ENCODE measurements at places on chromosomes 4 and X. TPM values are rescaled to one million over a fixed set of nuclear protein-coding genes. Genes with fewer than 3 reads are reported as not detected.
A peak's percentile ranks its signal among the peaks of the same experiment; 100 is the strongest.

- no peak overlapping the region for H3K27ac ChIP-seq
- no peak for DNase-seq
- H3K27me3 ChIP-seq = no peaks in the 10 kb centered on the region
- H3K36me3 ChIP-seq = no peaks in the 10 kb centered on the region
- H3K4me1 ChIP-seq = no peaks in the 10 kb centered on the region
Observed at GRCh38 chr4:61753739-61754138, 553.6 kb downstream of the ADGRL3 start.

DNA sequence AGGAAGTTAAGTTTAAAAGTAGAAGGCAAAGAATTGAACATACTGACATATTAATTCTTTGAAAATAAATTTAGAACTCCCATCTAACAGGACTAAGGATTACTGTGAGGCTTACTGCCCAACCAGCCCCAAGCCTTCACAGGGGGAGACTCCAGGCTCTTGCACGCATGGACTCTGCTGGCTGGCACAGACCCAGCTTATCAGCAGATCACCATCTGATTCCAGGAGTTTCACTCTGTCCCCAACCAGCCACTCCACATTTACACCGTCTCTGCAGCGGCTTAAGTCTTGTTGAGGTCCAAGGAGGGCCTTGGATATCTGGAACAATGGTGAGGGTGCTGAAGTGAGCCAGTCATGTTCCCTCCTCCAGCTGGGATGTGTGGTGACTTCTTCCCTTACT is 16.4 kb upstream of the OTUD4 start:
- H3K4me3 ChIP-seq = no peak overlapping the region
- H3K36me3 ChIP-seq = no peaks in the 10 kb centered on the region
- no peaks in the 10 kb centered on the region for H3K27me3 ChIP-seq
- no peak for DNase-seq

GRCh38 chrX:130738638-130739195 is 164.3 kb downstream of the ENOX2 start:
- no peak overlapping the region for H3K4me3 ChIP-seq
- H3K36me3 ChIP-seq = no peaks in the 10 kb centered on the region
- no peak for DNase-seq
- H3K27ac ChIP-seq = no peak overlapping the region
- no peaks in the 10 kb centered on the region for H3K27me3 ChIP-seq

DNA sequence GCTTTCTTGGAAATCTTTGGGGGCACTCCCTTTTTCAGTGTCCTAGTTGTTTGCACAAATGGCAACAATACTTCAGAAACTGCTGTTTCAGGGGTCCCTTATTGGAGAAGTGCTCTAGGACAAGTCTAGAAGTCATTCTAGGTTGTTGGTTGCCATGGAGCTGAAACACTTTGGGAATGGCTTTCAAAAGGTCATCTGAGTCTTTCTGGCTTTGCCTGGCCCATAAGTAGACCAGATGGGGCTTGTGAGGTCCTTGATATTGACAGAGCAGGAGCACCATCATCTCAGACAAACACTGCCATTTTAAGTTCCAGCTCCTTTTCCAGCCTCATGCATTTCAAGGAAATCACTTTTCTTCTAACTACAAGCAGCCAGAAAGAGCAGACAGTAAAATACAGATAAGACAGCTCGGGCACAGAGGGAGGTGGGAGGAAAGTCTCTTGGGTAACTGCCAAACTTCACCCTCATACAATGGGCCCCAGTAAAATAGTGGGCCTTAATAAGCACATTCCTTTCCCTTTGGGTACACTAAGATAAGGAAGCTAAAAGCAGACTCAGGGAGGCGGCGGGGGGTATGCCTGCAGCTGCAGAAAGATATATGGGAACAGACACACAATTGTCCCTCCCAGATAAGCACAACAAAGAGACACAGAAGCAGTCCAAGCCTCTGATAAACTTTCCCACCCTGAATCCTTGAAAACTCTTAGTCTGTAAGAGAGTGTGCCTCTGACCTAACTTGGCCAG is 8.5 kb upstream of the NXF3 start:
- no peaks in the 10 kb centered on the region for H3K27me3 ChIP-seq
- H3K27ac ChIP-seq = no peak overlapping the region
- no peak for DNase-seq

The FAM53A gene
- 4.1 TPM for total RNA-seq

DNA sequence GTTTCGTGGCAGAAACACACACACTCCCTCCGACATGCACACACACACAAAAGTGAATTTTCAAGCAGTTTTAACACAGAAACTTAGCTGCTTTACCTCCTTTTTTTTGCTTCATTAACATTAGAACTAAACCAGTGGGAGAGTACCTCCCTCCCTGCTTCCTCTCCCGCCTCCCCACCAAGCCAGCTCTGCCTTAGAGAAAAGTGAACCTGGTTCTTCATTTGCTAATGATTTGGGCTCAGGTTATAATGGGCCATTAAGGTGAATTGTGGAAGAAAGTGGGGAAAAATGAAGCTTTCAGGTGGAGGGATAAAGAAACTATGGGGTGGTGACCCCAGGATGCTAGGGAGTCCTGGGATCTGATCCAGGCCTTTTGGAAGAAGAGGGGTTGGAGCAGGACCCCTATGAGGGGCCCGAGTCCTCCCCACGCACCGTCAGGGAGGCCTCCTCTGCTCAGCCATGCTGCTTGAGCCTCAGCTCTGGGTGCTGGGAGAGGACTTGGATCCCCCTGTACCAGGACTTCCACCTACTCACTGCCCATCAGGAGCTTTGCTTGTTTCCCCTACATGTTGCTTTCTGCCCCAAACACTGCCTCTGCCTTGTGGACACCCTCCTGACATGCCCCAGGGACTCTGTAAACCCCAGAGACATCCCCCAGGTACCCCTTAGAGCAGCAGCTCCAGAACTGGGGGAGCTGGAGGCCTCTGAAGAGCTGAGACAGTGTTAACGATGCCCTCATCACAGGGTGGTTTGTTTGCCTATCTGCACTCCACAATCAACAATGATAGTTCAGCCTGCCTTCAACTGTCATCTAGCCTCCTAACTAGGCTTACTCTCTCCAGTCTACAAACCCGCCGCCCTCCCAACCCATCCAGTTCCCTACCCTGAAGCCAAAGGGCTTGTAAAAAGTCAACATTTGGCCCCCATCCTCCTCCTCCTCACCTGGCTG is 6.5 kb upstream of the JADE1 start:
- no peaks in the 10 kb centered on the region for H3K27me3 ChIP-seq
- DNase-seq = no peak
- no peak overlapping the region for H3K27ac ChIP-seq
- H3K36me3 ChIP-seq = no peaks in the 10 kb centered on the region
- no peak overlapping the region for H3K4me3 ChIP-seq

The SLC4A4 gene
- 3.0 TPM for total RNA-seq

DNA sequence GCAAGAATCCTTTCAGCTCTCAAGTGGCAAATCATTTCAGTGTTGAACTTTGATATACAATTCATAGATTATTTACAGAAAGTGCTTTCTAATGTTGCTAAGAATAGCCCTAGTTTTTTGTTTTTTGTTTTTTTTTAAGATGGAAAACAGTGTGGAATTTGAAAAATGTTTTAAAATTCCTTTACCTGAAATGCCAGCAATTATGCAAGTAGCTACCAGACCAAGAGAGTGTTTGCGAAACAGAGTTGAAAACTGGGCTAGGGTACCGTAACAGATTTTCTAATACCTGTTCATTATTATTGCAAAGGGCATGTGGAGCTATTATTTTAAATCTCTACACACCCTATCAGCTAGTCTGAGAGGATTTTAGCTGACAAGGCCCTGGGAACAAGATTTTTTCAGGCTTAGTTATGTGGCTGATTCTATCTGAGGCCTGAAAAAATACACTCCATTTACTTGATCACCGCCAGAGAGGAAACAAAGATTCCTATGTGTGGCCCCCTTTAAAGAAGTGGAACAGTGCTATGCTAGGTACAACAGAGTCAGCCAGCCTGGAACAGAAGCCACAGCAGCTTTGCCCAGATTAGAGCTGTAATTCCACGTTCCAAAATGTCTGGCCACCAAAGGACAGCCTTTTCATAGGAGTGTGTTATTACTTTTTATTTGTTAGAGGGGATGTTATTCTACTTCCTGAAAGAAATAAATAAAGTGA is 46.9 kb upstream of the SLC39A8 start:
- no peaks in the 10 kb centered on the region for H3K36me3 ChIP-seq
- no peaks in the 10 kb centered on the region for H3K27me3 ChIP-seq

- no peaks in the 10 kb centered on the region for H3K27me3 ChIP-seq
- no peak overlapping the region for H3K4me3 ChIP-seq
- DNase-seq = no peak
- H3K36me3 ChIP-seq = no peaks in the 10 kb centered on the region
- no peak overlapping the region for H3K27ac ChIP-seq
- peaks cover 34% of the 10 kb centered on the region for H3K4me1 ChIP-seq
Observed at GRCh38 chr4:122171323-122171722, 19.2 kb downstream of the BLTP1 start.

GRCh38 chr4:24781999-24782745 is 13.2 kb upstream of the SOD3 start:
- DNase-seq = no peak
- no peak overlapping the region for H3K4me3 ChIP-seq

DNA sequence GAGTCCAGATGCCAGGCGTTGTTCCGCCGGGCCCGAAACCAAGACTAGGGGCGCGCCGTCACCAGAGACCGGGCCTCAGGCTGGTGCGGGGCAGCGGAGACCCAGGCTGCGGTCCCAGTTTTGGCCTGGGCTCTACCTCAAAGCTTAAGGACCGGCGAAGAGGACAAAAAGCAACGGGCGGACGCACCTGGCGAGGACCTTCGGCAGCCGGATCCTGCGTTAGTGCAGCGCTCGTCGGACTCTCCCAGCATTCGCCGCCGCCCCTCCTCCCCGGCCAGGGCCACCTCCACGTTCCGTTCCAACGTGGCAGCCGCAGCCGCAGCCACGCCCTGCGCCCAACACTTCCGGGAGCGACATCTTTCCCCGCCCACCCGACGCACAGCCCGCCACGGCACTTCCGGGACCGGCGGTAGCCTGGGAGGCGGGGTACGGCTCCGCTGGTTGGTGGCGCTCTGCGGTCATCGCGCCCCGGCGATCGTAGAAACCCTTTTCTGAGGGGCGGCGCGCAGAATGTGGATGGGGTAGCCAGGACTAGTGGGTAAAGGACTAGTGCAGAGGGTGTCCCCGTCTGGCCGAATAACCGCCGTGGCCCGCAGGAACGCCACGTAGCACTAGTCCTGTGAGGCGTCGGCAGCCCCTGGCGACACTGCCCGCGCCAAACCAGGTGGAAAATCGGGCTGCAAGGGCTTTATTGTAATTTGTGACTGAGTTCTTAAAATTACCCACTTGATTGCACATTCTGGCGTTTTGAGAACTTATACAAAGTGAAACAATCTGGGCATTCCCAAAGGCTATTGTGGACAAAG is at the start of gene SEC31A:
TSS of gene SEC31A (minus strand) at position 253 of the 806 bp plus-strand sequence. CDS start 9,217 bp downstream, outside the sequence.
- H3K27ac ChIP-seq = peak within 1 kb of the TSS; percentile 98
- peak within 1 kb of the TSS; percentile 85 for H3K4me3 ChIP-seq
- H3K4me1 ChIP-seq = peaks cover 39% of the 10 kb centered on the region
- H3K27me3 ChIP-seq = no peaks in the 10 kb centered on the region
- H3K36me3 ChIP-seq = no peaks in the 10 kb centered on the region

The PTTG2 gene
- total RNA-seq = 2.4 TPM

- DNase-seq = no peak
- H3K36me3 ChIP-seq = no peaks in the 10 kb centered on the region
- H3K27ac ChIP-seq = no peak overlapping the region
Observed at GRCh38 chrX:116417214-116417613, 19.2 kb upstream of the SLC6A14 start.

DNA sequence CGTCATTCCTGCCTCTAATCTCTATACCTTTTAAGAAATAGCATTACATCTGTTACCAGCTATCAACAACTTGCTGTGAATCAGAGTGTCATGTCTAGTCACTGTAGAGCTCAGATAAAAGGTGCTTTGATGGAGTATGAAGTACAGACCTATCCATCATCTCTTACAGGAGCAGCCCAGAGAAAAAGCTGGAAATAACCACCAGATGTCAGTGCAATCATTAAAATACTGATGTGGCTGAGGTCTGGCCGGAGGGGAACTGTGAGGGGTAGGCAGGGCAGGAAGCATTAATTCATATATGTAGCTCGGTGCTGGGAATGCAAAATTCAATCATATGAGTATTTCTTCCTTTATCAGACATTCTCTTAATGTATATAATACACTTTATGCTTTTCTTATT is 100.6 kb downstream of the AKAP4 start:
- H3K27ac ChIP-seq = no peak overlapping the region
- no peak overlapping the region for H3K4me3 ChIP-seq
- no peaks in the 10 kb centered on the region for H3K36me3 ChIP-seq
- H3K27me3 ChIP-seq = no peaks in the 10 kb centered on the region
- H3K4me1 ChIP-seq = no peaks in the 10 kb centered on the region

The KDR gene
- total RNA-seq = 12.7 TPM

GRCh38 chr4:114161809-114162208 is 182.4 kb upstream of the ARSJ start:
- H3K27me3 ChIP-seq = no peaks in the 10 kb centered on the region
- no peaks in the 10 kb centered on the region for H3K36me3 ChIP-seq
- no peak overlapping the region for H3K27ac ChIP-seq
- DNase-seq = no peak

- peak overlapping the region; percentile 25 for H3K4me3 ChIP-seq
- no peak for DNase-seq
- H3K4me1 ChIP-seq = peaks cover 64% of the 10 kb centered on the region
- peaks cover 16% of the 10 kb centered on the region for H3K36me3 ChIP-seq
- H3K27me3 ChIP-seq = no peaks in the 10 kb centered on the region
Observed at GRCh38 chr4:38062776-38063097, 102.5 kb downstream of the PTTG2 start.

The ZDHHC15 gene
- total RNA-seq = 2.1 TPM

GRCh38 chr4:151104621-151105020 is 5.2 kb downstream of the RPS3A start:
- no peak overlapping the region for H3K27ac ChIP-seq
- no peak for DNase-seq
- H3K36me3 ChIP-seq = peaks cover 45% of the 10 kb centered on the region

DNA sequence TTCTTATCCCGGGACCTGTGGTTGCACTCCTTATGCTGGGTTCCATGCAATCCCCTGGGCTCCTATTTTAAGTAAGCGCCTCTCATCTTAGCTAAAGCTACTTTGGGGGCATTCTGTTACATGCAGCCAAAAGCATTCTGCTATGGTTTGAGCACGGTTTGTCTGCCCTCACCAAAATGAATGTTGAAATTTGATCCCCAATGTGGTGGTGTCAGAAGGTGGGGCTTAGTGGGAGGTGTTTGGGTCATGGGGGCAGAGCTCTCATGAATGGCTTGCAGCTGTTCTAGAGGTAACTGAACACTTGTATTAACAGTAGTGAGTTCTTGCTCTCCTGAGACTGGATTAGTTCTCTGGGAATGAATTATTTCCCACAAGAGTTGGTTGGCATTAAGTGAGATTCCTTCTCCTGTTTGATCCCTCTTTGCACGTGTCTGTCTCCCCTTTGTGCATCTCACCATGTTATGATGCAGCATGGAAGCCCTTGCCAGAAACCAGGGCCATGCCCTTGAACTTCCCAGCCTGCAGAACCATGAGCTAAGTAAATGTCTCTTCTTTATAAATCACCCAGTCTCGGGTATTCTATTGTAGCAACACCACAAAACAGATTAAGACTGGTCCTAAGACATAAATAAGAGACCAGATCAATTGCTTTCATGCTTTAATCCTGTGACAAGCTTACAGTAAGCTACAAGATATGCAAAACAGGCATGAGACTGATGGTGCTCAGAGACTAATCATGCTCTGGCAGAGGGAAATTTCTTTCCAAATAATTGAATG is 141.8 kb downstream of the TSPAN5 start:
- H3K4me1 ChIP-seq = no peaks in the 10 kb centered on the region
- no peak overlapping the region for H3K27ac ChIP-seq
- no peak overlapping the region for H3K4me3 ChIP-seq
- DNase-seq = no peak

- no peak for DNase-seq
- H3K4me3 ChIP-seq = no peak overlapping the region
- H3K4me1 ChIP-seq = no peaks in the 10 kb centered on the region
- H3K36me3 ChIP-seq = no peaks in the 10 kb centered on the region
Observed at GRCh38 chr4:61094854-61095598, 105.1 kb upstream of the ADGRL3 start.

Measured in sigmoid colon (tissue), 7 donors.